ENCODE measurements at places on chromosomes 6 and 20. TPM values are rescaled to one million over a fixed set of nuclear protein-coding genes. Genes with fewer than 3 reads are reported as not detected.
A peak's percentile ranks its signal among the peaks of the same experiment; 100 is the strongest.

DNA sequence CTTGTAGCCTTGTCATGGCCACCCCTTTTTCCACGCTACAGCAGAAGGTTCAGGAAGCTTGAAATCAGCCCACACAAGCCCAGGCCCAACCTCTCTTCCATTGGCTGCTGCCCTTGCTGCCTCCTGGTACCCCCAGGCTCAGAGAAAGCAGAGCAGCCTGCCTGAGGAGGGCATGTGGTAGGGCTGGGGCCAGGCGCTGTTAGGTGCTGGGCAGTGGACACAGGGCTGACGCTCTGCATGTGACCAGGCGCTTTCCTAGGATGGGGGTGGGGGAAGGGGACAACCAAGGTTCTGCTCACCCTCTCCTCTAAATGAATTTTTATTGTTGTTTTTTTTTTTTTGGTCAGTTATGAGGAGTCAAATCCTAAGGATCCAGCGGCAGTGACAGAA lies 36.3 kb upstream of the ID1 start:
- H3K4me3 ChIP-seq: no peak overlapping the region
- H3K4me1 ChIP-seq: peaks cover 19% of the 10 kb centered on the region
- H3K36me3 ChIP-seq: no peaks in the 10 kb centered on the region
- no peak for DNase-seq
- H3K27ac ChIP-seq: peak overlapping the region; percentile 55
- H3K27me3 ChIP-seq: no peaks in the 10 kb centered on the region

- H3K4me1 ChIP-seq: peaks cover 2% of the 10 kb centered on the region
- DNase-seq: no peak
- no peaks in the 10 kb centered on the region for H3K27me3 ChIP-seq
These were observed 614.5 kb upstream of the FLRT3 start for GRCh38 chr20:14951707-14952418.

GRCh38 chr6:63689421-63689820 lies 53.8 kb downstream of the PHF3 start:
- peaks cover 11% of the 10 kb centered on the region for H3K36me3 ChIP-seq
- H3K27ac ChIP-seq: no peak overlapping the region
- no peak for DNase-seq
- H3K4me3 ChIP-seq: no peak overlapping the region

Gene NKX2-4
- total RNA-seq: not detected

GRCh38 chr20:34437330-34437986 lies 74.4 kb downstream of the ITCH start:
- no peaks in the 10 kb centered on the region for H3K27me3 ChIP-seq
- no peak overlapping the region for H3K4me3 ChIP-seq
- H3K27ac ChIP-seq: no peak overlapping the region
- no peaks in the 10 kb centered on the region for H3K4me1 ChIP-seq
- no peak for DNase-seq

DNA sequence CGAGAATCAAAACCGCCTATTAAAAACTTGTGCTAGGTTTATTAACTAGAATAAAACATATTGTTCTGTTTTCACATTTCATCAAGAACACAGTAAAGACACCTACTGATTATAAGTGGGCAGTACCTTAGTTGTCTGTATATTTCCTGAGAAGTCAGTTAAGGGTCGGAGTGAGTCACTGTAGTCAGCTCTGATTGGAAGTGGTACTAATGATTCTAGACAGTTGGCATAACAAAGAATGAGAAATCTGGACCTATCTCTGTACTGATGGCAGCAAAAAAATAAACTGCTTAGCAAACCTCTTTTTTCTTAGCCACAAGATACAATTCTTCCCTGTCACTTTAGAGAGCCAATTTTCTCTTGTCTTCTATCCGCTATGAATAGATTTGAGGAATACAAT lies 387.3 kb upstream of the ADGRB3 start:
- H3K27me3 ChIP-seq: no peaks in the 10 kb centered on the region
- no peak for DNase-seq
- H3K4me1 ChIP-seq: no peaks in the 10 kb centered on the region
- no peak overlapping the region for H3K27ac ChIP-seq
- no peaks in the 10 kb centered on the region for H3K36me3 ChIP-seq
- no peak overlapping the region for H3K4me3 ChIP-seq

GRCh38 chr6:95784869-95785268 lies 207.5 kb downstream of the MANEA start:
- no peak for DNase-seq
- no peak overlapping the region for H3K27ac ChIP-seq
- no peaks in the 10 kb centered on the region for H3K36me3 ChIP-seq

DNA sequence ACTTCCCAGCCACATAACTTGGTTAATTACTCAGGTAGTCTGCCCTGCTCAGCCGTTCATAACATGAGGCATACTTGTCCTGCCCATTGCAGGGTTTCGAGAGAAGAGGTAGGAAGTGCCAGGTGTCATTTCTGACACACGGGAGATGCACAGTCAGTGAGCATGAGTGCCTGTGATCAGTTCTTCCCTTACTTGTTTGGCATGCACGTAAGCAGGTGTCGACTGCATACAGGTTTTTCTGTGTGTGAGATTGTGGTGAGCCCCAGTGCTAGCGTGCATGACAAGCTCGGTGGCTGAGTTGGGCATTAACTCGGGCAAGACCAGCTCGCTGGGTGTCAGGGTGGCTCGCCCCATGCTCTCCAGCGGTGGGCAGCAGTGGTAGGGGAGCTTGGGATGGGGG lies 51.2 kb upstream of the SLC22A1 start:
- no peak overlapping the region for H3K27ac ChIP-seq
- H3K36me3 ChIP-seq: peaks cover 31% of the 10 kb centered on the region
- no peak overlapping the region for H3K4me3 ChIP-seq

- no peak overlapping the region for H3K27ac ChIP-seq
- DNase-seq: no peak
- no peaks in the 10 kb centered on the region for H3K36me3 ChIP-seq
- H3K4me3 ChIP-seq: no peak overlapping the region
These were observed 134.1 kb downstream of the ELOVL4 start for GRCh38 chr6:79813143-79813850.

DNA sequence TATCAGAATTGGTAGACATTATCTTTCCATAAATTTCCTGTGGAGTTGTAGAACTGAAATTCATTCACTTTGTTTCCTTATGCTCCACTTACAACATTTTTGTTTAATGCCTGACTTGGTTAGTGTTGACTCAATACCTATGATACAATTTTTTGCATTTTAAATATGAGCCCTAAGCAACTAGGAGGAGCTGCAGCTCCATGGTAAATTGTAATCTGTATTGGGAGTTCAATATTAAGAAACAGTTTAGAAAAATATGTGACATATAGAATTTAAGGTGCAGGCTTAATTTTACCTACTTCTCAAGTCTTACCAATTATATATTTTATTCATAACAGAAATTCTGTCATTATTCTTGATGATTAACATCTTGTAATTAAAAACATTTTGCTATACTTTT lies 868.3 kb downstream of the EYS start:
- no peaks in the 10 kb centered on the region for H3K27me3 ChIP-seq
- no peaks in the 10 kb centered on the region for H3K4me1 ChIP-seq
- H3K4me3 ChIP-seq: no peak overlapping the region
- peak; percentile 43 for DNase-seq
- H3K36me3 ChIP-seq: no peaks in the 10 kb centered on the region
- no peak overlapping the region for H3K27ac ChIP-seq

DNA sequence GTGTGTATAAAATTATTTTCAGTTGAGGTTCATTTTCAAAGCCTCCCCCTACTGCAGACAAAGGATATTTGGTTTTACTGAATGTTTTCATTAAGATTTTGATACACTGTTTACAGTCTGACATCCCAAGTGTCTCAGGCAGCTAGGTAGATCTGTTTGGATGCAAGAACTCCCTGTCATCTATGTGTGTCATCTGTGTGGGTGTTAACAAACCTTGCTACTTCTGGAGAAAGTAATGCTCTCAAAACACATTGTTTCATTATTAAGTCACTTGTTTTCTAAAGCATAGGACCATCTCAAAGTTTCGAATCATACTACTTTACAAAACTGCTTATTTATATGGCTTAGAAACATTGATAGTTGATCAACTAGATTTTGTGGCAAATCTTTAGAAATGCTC lies 114.5 kb upstream of the TMEM170B start:
- H3K27ac ChIP-seq: no peak overlapping the region
- no peaks in the 10 kb centered on the region for H3K4me1 ChIP-seq
- H3K4me3 ChIP-seq: no peak overlapping the region
- no peak for DNase-seq
- no peaks in the 10 kb centered on the region for H3K27me3 ChIP-seq

Gene PSMB9
- 14.4 TPM for total RNA-seq

Gene CD109
- total RNA-seq: 48.5 TPM

GRCh38 chr20:47499053-47499452 lies 2.6 kb upstream of the NCOA3 start:
- H3K4me1 ChIP-seq: peaks cover 2% of the 10 kb centered on the region
- no peak overlapping the region for H3K4me3 ChIP-seq
- no peak for DNase-seq
- H3K36me3 ChIP-seq: no peaks in the 10 kb centered on the region
- no peaks in the 10 kb centered on the region for H3K27me3 ChIP-seq
- H3K27ac ChIP-seq: no peak overlapping the region

DNA sequence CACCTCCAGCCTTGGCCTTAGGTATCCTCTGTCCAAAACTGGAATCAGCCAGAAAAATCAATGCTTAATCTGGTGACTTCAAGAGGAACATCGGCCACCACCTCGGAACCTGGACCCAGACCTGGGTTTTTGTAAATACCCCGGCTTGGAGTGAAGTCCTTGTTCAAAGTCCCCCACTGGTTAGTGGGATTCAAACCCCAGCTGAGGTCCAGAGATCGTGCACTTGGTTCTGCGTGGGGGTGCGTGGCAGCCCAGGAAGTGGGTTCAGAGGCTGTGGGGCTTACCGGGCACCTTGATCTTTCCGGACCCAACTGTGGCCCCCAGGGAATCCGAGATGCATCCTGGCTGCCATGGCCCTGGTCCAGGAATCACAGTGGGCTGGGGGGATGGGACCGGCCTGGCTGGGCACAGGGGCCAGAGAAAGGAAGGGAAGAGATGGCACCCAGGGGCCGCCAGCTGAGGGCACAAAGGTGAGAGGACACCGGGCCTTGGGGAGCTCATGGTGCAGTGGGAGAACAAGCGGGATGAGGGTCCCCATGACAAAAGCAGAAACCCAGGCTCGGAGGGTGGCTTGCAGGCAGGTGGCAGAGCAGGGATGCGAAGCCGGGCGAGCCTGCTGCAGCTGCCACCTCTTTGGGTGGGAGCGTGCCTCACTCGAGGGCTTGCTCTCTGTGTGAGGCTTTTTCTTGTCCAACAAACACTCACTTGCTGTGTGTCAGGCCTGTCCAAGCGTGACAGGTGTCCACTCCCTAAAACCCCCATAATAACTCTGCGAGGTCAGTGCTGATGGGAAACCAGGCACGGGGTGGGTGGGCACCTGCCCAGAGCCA lies 27.7 kb downstream of the ZBP1 start:
- peaks cover 3% of the 10 kb centered on the region for H3K4me1 ChIP-seq
- H3K36me3 ChIP-seq: no peaks in the 10 kb centered on the region
- H3K27ac ChIP-seq: no peak overlapping the region
- DNase-seq: no peak

DNA sequence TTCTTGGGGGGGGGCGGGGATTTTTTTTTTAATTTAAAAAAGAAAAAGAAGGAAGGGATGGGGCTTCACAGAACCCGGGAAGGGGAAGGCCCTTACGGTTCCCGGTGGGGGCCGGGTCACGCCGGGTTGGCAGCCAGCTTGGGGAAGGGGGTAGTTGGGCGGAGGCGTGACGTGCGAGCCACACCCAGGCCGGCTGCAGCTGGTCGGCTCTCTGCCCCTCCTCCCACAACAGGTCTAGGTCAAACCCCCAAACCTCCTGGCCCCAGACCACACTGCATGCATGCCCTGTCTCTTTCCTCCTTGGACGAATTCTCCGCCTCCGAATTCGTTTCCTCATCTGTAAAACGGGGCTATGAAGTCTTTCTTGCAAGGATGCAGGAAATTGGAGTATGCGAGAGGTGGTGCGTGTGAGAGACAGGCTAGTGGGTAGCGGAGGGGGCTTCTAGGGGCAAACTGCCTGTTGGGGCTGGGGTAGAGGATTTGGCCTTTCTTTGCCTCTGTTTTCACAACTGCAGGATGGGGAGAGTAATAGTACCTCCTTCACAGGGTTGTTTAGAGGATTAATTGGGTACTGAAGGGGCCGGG lies 828 bp downstream of the HCK start:
- peak overlapping the region; percentile 21 for H3K27ac ChIP-seq
- H3K27me3 ChIP-seq: peaks cover 44% of the 10 kb centered on the region
- no peak for DNase-seq
- no peaks in the 10 kb centered on the region for H3K36me3 ChIP-seq

DNA sequence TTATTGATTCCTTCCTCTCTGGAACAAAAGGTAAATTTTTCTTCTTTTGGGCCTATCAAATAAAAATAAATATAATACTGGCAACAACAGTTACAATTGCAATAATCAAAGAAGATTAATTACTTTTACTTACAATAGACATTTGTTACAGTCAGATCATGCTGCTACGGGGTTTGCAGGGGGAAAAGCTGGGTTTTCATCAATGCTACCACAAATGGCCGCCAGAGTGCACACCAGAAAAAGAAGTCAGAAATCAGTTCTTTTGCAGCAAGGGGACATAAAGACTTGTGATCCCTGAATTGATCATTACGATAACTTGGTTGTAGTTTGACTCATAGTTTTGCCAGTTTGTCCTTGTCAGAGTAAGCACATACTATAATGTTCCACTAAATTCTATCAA lies 714.5 kb upstream of the EYS start:
- H3K36me3 ChIP-seq: no peaks in the 10 kb centered on the region
- no peak for DNase-seq
- no peak overlapping the region for H3K4me3 ChIP-seq
- no peaks in the 10 kb centered on the region for H3K4me1 ChIP-seq

Gene VIP
- total RNA-seq: 1.3 TPM

- DNase-seq: peak; percentile 77
- H3K36me3 ChIP-seq: no peaks in the 10 kb centered on the region
- H3K27ac ChIP-seq: no peak overlapping the region
- no peaks in the 10 kb centered on the region for H3K27me3 ChIP-seq
These were observed 56.3 kb upstream of the EYA4 start for GRCh38 chr6:133184798-133185372.

DNA sequence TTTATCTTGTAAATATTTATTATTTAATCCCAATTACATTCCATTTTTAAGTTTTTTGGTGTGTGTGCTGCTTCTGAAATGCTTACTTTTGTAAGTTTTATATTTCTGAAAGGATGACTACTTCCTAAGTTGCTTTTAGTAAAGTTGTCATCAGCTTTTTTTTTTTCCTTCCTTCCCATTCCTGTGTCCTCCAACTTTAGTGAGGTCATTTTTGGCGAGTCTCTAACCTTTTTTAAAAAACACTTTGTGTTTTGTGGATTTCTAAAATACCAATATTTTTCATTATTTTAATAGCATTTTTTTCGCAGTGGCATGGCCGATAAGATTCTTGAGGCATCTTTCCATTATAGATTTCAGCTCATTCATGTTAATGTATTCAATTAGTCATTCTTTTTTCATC lies 30.9 kb downstream of the FIG4 start:
- H3K4me3 ChIP-seq: no peak overlapping the region
- H3K27ac ChIP-seq: no peak overlapping the region
- H3K27me3 ChIP-seq: no peaks in the 10 kb centered on the region
- no peak for DNase-seq

All from lung (tissue), 17 donors.